NCI-H345 (cell line): ENCODE measurements at places on chromosomes 1 and 21.

DNA sequence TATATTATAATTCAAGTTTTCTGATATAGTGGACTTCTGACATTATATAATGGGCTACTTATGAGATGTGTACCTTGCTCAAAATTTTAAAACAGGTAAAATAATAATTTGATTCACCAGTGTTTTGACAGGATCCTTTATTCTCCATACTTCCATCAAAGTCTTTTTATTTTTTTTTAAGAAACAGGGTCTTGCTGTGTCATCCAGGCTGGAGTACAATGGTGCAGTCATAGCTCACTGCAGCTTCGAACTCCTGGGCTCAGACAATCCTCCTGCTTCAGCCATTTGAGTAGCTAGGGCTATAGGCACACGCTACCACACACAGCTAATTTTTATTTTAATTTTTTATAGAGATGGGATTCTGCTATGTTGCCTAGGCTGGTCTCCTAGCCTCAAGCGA is 129.4 kb downstream of the NRDC start:
- no peak for DNase-seq

DNA sequence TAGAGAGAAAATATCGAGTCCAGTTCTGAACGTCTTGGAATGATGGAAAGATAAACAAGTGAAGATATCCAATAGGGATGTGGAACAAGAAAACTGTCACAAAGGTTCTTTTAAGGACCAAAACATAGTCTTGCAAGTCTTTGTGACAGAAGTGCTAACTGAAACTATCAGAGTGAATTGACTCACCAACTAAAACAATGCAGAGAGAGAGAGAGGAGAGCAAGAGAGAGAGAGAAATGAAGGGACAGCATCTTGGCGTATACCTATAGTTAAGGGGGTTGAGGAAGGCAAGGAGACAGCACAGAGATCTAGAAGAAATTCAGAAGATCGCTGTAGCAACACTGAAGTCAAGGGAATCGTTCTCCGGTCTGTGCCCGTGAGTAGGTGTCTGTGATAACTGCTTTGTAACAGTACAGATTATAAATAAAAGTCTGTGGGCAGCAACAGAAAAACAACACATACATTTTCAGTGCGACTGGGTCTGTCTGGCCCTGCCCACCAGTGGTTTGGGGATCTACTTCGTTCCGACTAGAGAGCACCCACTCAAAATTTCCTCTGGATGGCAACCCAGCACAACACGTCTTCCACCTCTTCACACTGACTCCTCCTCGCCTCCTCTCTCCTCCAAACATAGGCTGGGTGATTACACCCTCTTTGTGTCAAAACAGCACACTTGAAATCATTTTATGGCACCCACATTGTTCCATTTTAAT is 4.8 kb upstream of the COA6 start:
- DNase-seq: no peak

- DNase-seq: no peak
Observed at GRCh38 chr1:50983219-50983802, 13.3 kb downstream of the CDKN2C start.

- DNase-seq: peak; percentile 5
Observed at GRCh38 chr1:245762396-245762910, 607.7 kb downstream of the KIF26B start.

- DNase-seq: no peak
Observed at GRCh38 chr1:102631691-102632090, 476.6 kb downstream of the COL11A1 start.

DNA sequence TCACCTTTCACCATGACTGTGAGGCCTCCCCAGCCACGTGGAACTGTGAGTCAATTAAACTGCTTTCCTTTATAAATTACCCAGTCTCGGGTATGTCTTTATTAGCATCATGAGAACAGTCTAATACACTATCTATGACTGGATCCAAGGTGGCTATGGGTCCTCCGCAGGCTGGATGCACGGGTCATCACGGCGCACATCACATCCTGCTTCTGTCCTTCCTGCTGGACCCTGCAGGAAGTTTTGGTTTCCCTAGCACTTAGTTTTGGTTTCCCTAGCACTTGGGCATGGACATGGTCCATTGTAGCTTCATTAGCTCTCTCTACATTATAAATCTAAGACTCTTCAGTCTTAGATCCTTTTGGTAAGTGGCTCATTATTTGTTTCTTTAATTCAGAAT is 14.2 kb upstream of the PHC2 start:
- DNase-seq: no peak

DNA sequence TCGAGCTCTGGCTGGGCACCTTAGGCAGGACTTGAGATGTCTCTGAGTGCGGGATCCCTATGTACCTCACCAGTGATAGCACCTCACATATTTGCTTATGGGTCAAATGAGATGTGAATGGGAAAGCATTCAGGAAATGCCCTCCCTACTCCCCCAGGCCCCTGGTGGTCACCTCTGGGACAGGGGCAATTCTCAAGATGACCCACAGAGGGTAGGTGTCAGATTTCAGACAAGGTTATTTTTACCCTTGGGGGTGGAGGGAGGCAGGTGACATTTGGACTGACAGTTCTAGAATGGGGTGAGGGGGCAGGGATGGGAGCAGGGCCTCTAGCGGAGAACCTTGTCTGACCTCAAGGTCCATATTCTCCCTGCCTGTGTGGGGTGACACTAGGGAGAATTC is 27.1 kb downstream of the ACOT11 start:
- DNase-seq: no peak
